ENCODE measurements at places on chromosomes 2 and 18.

DNA sequence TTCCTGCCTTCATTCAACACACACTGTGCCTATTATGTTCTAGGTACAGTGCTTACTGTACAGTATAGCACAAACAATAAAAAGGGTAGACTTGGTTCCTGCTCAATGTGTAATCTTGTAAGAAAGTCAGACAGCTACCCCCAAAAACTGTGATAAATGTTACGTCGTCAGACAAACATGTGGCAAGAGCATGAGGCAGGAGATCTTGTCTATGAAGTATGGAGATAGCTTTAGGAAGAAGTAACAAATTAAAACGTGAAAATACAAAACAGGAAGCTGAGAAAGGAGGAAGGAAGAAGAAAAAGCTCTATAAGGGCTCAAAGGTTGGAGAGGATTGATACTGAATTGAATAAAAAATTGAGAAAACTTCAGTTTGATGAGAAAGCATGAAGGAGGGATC is 276.2 kb upstream of the HNRNPA3 start:
- no peak for DNase-seq

DNA sequence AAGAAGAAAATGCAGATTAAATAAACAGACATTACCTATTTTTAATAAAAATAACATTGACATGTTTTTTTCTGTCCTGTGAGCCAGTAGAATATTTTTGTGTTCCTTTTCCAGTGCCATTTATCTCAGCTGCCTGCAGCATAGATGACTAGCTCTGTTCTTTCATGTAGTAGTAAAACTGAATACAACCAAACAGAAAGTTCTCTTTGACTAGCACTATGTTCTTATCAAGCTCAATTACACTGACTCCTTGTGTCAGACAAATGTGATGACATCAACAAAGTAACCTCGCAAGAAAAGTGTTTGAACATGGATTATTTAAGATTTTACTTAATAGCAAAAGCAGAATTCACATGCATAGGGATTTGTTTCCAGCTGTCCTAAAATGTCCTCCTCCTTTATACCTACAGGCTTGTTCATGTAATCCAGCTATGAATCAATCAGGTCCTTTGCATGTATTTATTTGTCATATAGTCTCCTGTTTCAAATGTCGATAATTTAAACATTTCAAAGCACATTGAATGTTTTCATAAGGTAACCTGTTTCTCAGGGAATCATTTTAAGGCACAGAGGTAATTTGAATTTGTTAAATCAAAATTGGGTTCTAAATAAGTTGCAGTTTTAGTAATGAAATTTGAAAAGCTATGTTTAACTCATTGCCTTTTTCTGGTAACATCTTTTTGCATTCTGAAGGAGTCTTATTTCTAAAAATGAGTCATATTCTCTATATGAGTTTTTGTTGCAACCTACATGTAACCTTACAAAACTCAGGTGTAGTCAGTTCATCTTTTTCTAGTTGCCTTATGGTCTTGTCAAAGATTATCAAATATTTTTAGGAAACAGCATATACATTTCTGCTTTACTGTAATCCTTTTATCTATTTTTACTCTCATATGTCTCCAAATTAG is 215.3 kb upstream of the GULP1 start:
- DNase-seq = peak; percentile 2

- DNase-seq = no peak
Measured at GRCh38 chr2:152127628-152128027, 28.8 kb upstream of the CACNB4 start.

DNA sequence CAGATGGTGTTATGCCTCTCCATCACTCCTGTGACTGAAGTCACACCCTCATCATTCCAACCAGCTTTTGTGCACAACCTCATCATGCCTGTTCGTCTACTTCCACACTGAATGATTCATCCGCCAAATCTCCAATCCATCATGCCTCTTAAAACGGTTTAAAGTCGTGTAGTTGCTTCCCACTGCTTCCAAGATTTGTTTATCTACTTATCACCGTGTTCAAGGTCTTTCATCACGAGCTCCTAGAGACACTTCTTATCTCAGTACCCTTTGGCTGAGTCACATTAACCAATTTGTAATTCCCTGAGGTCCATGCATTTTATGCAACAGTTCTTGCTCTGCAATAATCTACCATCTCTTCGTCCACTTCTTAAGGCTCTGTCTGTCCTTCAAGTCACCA is 592.3 kb upstream of the ID2 start:
- peak; percentile 87 for DNase-seq

All from fibroblast of the aortic adventitia (primary cell).